ENCODE measurements at places on chromosomes 1 and 21.

DNA sequence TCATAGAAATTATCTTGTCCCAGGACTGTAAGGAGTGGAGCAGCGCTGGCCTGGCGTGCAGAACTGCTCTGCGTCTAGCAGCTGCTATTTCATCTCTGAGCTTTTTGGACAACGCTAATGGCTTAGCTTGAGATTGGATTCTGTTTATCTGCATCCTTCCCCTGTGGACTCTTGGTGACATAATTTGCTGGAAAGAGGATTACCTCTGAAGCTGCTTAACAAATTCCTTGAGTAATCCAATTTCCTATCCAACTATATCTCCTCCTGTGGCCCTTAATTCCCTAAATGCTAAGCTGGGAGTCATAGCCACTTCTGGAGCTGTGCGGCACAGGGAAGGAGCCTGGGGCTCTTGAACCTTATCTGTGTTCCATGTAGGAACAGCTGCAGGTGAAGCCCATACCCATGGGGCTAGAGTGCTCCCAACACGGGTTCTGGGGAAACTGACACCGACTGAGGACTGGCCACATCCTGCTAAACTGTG, 43.2 kb downstream of the IL6R start:
- no peak for DNase-seq

GRCh38 chr1:173893611-173894010, 23.5 kb downstream of the SERPINC1 start:
- DNase-seq = no peak

DNA sequence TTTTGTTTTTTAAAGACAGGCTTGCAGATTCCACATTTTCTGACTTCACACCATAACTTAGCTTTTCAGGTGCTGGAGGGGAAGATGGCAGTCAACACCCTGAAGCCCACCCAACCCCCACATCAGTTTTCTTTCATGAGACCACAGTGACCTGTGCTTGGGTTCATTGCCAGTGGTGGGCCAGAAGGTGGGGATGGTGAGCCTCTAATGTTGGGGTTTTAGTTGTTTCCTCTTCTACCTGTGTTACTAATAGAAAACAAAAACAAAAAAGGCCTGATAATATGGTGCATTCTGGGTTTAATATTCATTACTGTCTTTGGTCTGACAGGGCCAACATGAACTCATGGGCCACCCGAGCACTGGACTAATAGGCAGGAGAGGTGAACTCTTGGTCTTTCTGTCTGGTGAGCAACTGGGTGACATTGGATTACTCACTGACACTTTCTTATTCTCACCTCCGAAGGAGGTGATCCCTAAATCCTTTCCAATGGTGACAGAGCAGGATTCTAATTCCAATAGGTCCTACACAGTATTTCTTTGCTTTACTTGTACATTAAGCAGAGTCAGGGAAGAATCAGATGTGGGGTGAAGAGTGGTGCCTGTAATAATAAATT, 132.8 kb downstream of the CLIC6 start:
- no peak for DNase-seq

- DNase-seq = no peak
These were observed 55.6 kb downstream of the SSX2IP start for GRCh38 chr1:84634536-84635205.

DNA sequence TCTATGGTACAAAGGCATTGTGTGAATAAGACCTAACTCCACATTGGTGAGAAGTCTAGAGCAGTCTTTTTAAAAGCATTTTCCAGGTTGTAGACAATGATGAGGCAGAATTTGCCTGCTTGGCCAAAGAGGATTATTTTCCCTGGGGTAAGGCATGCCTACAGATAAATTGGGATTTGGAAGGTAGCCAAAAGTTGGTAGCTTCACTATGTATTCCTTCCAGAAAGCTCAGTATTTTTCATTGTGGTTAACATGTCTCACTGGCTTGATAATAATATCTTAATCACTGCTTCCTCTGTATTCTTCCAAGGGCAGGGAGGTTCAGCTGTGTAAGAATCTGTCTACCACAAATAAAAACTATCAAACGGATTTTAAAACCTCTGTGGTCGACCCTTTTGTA, 590.8 kb upstream of the PRMT6 start:
- DNase-seq = no peak

GRCh38 chr1:233025157-233025556, 74.7 kb downstream of the NTPCR start:
- no peak for DNase-seq

- no peak for DNase-seq
These were observed 56.9 kb downstream of the SLC45A1 start for GRCh38 chr1:8374812-8375211.

GRCh38 chr1:92314024-92314423, 15.2 kb downstream of the RPAP2 start:
- DNase-seq = no peak
